AG04449 (cell line): ENCODE measurements at places on chromosomes 6 and 20.

- no peak for DNase-seq
These were observed 2.2 kb downstream of the SMPDL3A start for GRCh38 chr6:122791310-122791679.

DNA sequence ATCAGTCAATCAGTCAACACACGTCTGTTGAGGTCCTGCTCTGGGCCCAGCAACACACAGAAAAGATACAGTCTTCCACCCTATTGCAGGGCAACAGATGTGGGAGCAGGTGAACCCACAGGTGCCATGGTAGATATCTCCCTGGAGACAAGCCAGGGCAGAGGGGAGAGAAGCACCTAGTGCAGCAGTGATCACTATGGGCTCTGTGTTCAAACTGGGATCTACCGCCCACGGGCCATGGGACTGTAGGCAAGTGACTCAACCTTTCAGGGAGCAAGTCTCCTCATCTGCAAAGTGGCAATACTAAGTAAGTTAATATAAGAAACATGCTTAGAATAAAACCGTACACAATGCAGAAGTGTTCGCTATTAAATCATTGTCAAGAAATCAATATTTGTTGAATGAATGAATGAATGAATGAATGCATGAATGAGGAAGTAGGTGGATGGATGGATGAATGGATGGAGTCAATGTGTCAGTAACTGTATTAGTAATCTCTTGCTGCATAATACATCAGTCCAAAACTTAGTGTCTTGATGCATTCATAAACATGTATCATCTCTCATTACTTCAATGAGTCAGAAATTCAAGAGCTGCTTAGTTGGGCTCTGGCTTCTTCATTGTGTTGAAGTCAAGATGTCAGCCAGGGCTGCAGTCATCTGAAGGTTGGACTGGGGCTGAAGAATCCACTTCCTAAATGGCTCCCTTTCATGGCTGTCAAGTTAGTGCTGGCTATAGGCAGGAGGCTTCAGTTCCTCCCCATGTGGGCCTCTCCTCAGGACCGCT is 31.9 kb upstream of the NFATC2 start:
- no peak for DNase-seq

GRCh38 chr20:5642155-5642981 is 107.8 kb upstream of the SHLD1 start:
- DNase-seq, result no peak

DNA sequence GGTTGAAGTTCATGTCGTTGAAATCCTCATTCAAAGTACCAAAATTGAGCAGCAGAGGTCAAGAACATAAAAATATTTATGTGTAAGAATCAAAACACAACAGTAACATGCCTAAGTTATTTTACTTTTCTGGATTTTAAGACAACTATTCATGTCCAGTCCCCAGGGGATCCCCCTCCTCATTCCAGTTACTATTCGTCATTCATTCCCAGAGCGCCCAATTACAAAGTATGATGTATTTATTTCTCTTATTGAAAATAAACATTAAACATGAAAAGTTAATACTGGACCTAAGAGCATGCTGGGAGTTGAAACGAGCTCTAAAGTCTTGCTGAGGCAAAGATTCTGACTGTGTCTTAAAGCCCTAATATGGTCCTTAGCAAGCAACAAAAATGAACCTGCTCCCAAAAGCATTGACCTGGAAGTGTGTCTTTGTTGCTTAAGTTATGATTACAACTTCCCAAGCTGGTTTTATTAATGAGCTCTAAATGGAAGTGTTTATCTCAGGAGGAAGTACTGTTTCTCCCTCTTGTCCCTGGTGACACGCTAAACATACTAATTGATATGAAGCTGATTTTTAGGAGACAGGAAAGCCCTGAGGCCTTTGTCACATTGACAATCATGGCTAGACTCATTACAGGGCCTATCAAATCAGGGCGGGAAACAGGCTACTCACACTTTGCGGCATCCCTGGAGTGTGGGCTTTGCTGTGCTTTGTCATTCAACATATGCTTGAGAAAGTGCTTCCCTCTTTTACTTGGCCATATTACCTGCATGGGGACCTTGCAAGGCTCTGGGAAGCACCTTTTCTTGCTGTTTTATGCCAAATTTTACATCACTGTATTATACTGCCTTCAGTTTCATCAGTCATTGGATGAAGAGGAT is 192.2 kb upstream of the DTNBP1 start:
- no peak for DNase-seq

DNA sequence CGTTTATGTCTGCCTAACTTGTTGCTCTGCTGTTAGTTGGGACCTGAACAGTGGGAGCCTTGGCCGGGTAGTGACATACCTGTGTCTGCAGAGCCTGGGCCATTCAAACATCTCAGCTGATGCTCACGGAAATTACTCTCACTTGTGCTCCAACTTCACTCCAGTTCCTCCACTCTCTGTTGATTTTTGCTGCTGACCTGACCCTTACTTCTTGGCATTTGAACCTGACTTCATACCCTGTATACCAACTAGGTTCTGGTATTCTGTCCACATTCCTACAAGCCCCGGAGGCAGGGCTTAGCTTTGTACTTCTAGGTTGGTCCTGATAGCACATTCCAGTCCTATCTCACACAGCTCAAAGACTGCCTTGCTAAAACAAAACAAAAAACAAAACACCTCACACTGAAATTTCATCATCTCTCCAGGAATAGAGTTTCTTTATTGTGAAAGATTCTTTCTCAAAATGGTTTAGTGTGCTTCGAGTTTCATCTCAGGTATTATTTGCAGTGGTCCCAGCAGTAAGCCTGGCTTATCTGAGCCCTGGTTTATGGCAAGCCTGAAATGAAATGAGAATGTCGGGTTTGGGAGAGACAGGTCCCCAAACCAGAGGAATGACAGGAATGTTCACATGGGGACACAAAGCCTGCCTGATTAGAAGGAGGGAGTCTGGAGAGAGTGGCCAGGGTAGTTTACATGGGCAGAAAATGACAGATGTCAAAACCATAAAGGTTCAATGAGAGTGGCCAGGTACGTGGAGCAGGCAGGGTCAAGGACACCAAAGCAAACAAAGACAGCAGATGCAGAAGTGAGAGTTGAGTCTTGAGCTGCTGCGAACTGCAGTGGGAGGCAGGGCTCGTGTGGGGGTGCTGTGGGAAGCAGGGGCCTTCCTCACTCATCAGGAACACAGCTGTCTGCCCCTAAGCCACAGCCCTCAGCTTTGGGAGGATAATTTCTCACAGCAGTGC is 174.2 kb upstream of the HDAC2 start:
- no peak for DNase-seq

GRCh38 chr6:152636609-152637295 is 410 bp downstream of the SYNE1 start:
- DNase-seq, result no peak

DNA sequence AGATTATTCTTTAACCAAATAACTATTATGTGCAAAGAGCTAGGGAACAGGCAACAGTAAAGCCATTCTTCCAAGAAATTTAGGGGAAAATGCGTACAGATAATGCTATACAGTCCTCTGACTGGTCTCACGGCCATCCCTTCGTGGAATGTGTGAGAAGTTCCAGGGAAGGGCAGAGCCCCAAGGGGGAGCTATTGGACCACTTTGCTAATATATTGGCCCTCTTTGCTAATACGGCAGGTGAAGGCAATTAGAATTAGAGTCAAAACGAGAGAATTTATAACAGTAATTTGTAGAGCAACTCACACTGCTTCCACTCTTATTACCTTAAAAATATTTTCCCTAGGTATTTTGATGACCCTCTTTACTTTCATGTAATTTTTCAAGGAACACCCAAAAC is 140.4 kb downstream of the IMPG1 start:
- no peak for DNase-seq

- DNase-seq, result no peak
These were observed 44.6 kb downstream of the HIVEP2 start for GRCh38 chr6:142900227-142900971.

- DNase-seq, result no peak
These were observed 53.6 kb downstream of the ELOVL5 start for GRCh38 chr6:53295176-53295575.

- DNase-seq, result no peak
These were observed 63.3 kb downstream of the MYLK4 start for GRCh38 chr6:2687456-2687855.

- DNase-seq, result no peak
These were observed 8.4 kb downstream of the GABBR1 start for GRCh38 chr6:29624520-29624961.

DNA sequence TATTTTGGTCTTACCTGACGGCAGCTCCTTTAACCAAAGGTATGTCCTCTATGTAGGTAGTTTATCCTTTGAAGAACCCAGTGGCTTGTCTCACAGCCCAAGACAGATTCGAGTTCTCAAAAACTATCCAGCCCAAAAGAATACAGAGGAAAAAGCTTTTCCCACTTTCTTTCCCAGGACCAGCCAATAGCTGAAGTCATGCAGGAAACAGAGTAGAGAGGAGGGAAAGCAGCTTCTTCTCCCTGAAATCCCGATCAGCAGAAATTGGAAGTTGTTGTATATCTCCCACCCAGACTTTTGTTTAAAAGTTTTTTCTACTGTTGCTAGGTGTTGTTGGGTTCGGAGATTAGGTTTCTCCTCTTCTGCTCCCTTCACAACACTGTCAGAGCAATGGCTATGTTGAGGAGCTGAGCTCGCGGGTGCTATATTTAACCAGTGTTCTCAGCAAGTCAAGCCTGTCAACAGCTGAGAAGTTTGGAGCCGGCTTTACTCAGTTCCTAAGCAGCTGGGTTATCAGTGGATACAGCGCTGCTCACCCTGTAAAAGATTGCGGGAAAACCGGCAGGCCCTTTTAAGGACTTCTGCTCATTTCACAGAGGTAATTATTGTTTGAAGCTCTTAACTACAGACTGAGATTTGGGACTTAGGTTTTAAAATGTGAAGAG is at the start of gene FILIP1:
TSS of gene FILIP1 (minus strand) at position 401 of the 665 bp plus-strand sequence. CDS start 78,828 bp downstream, outside the sequence.
- DNase-seq, result no peak

DNA sequence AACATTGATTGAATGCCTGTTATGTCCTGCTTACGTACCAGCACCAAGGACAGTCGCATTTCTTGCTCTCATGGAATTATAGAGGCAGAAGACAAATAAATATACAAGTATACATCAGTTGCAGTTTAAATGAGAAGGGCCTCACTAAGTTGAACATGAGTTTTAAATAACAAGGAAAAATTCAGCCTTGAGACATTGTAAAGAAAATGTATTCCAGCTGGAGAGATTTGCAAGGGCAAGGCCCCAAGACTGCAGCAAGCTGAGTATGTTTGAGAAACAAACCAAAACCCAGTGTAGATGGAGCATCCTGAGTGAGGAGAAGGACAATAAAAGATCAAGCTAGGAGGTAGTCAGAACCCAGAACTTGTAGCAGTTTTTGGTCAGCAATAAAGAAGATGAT is 123.2 kb upstream of the BMP5 start:
- no peak for DNase-seq

- DNase-seq, result no peak
These were observed 798 bp downstream of the DSP start for GRCh38 chr6:7542065-7542873.

DNA sequence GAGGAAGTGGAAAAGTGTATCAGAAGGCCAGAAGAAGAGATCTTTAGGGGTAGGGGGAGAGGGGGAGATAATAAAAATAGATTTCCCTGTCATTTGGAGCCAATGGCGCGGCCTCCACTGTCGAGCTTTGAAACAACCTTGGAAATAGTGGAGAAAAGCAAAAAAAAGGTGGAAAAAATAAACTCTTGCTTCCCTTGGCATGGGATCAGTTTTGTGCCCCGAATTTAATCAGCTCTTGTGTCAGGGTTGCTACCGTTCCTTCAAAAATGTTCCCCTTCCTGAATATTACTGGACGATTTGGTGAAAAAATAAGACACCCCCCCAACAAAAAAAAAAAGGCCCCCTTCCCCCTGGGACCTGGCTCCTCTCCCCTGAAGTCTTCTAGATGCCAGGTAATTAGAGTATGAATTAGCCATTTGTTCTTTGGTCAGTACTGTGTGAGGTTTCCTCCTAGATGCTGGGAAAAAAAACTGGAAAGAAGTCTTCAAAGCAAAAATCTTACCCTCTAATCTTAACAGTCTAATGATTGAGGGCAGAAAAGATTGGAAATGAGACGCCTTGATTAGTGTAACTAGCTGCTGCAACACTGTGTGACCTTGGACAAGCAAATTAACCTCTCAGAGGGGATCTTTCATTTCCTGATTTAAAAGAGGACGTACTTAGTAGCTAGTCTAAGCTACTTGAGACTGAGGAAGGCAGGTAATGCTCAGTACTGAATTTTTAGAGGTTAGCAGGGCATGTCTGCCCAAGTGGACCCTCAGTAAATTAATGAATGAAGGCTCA is 872 bp upstream of the RBM39 start:
- DNase-seq, result no peak

- no peak for DNase-seq
These were observed 223.9 kb downstream of the LY86 start for GRCh38 chr6:6812427-6812826.

GRCh38 chr6:106194949-106195921 is 109.1 kb downstream of the PRDM1 start:
- DNase-seq, result no peak

GRCh38 chr6:75813476-75814250 is 64.6 kb downstream of the MYO6 start:
- no peak for DNase-seq

- DNase-seq, result no peak
These were observed 101.1 kb upstream of the SCAF8 start for GRCh38 chr6:154632119-154632518.

DNA sequence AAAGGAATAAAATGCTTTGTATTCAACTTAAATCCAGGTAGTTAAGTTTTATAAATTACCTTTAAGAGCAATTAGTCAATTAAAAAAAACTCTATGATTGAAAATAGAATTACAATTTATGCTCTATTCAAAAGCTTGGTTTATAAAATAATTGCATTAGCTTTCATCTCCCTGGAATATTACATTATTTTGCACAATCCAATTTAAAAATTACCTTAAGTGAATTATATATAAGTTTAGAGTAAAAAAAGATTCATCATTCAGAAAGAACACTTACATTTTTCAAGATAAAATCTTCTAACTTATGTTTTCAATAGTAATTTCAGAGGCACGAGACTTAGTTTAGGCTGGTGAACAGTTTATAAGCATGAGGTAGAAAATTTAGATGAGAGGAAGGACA is 14.9 kb downstream of the SSR1 start:
- DNase-seq, result no peak

GRCh38 chr6:20370801-20371200 is 30.9 kb upstream of the E2F3 start:
- DNase-seq, result no peak

DNA sequence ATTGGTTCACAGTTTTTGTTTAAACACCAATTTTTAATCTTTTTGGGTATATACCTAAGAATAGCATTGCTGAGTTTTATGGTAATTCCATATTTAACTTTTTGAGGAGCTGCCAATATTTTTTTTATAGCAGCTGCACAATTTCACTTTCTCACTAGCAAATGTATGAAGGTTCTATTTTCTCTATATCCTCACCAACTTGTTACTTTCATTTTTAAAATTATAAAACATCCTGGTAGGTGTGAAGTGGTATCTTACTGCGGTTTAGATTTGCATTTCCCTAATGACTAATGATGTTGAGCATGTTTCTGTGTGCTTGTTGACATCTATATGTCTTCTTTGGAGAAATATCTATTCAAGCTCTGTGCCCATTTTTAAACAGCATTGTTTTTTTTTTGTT is 452.1 kb downstream of the GRIK2 start:
- DNase-seq, result no peak

GRCh38 chr6:1222728-1223595 is 88.9 kb upstream of the FOXQ1 start:
- DNase-seq, result no peak

GRCh38 chr6:118606858-118607257 is 44.5 kb downstream of the CEP85L start:
- DNase-seq, result no peak
